A172 (cell line): ENCODE measurements at places on chromosomes 16 and 17. TPM values are rescaled to one million over a fixed set of nuclear protein-coding genes. Genes with fewer than 3 reads are reported as not detected.
A peak's percentile ranks its signal among the peaks of the same experiment; 100 is the strongest.

GRCh38 chr16:65105171-65105570 is 16.7 kb downstream of the CDH11 start:
- DNase-seq: no peak

DNA sequence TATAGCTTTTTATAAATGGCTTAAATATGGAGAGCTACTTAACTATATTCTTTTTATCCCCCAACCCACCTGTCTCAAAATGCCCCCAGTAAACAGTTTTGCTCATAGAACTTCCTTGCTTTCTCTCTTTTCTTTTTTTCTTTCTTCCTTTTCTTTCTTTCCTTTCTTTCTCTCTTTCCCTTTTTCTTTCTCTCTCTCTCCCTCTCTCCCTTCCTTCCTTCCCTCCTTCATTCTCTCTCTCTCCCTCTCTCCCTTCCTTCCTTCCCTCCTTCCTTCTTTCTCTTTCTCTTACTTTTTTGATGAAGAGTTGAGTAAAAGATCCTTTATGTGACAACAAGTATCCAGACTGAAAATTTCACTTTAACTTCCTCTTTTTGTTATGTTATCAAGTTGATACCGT is 48.2 kb downstream of the KCNJ2 start:
- DNase-seq: no peak

DNA sequence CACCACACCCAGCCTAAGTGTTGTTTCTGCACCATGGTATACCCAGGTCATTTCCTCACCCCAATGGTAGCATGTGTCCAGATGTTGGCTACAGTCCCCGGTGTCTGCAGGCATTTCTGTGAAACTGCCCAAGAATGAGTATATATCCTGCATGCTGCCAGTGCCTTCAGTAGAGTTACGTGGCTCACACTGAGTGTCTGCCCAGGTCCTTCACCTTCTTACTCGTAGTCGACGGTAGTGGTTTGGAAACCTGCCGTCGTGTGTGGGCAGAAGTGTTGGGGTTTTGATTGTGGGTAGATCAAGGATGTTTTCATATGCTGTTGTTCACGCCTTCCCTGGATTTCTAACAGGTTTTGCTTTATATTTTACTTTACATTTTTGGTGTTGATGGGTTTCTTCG is 16.8 kb downstream of the TCF25 start:
- DNase-seq: no peak

DNA sequence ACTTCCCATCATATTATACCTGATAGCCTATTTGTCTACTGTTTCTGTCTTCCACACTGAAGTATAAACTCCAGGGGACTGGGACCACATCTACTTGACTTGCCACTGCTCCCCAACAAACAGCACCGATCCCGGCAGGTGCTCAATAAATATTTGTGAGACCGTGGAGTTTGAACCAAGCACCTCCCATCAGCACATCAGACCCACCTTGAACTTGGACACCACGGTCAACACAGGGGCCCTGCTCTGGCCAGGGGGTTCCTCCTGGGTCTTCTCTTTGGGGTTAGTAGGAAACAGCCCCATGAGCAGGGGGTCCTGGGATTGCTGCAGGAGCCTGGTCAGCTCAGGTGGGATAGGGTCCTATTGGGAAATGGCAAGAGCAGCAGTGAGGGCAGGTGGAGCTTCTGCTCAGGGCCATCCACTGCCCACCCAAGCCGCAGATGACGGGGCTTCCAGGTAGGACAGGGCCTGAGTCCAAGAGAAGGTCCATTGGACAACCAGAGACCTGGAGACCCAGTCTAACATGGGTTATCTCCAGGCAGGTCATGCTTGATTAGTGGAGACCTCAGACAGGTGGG is 19.9 kb downstream of the ZNHIT3 start:
- DNase-seq: no peak

GRCh38 chr17:68387435-68388218 is 69.7 kb downstream of the WIPI1 start:
- DNase-seq: no peak

DNA sequence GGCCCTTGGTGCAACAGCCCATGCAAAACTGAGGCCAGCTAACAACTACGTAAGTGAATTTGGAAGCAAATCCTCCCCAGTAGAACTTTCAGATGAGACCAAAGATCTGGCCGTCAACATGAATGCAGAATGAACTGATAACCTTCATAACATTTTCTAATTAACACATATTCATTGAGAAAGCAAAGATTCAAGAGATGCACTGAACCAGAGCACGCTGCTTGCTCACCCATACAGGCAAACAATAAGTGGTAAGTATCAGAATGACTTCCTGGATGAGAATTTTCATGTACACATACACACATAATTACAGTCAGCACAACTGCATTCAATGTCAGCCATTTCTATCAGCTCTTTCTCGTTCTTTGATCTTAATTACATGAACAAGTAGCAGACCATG is 30.6 kb downstream of the XYLT1 start:
- no peak for DNase-seq

GRCh38 chr17:40909351-40909750 is 24.3 kb upstream of the KRT20 start:
- DNase-seq: peak; percentile 96

GRCh38 chr17:31449746-31450145 is 58.3 kb downstream of the RAB11FIP4 start:
- no peak for DNase-seq

DNA sequence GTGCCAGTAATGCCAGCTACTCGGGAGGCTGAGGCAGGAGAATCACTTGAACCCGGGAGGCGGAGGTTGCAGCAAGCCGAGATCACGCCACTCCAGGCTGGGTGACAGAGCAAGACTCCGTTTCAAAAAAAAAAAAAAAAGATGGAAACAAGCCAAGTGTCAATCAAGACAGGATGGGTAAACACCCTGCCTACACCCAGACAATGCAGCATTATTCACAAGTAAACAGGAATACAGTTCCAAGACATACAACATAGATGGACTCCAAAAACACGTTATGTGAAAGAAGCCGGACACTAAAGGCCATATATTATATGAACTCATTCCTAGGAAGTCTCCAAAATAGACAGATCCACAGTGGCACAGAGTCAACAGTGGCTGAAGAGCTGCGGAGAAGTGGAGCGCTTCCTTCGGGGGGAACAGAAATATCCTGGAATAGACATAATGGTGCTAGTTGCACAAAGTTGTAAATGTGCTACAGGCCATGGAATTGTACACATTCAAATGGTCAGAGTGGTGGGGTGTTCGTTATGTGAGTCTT is 33.9 kb downstream of the ANKRD11 start:
- no peak for DNase-seq

GRCh38 chr17:44346064-44346844 is 1.2 kb downstream of the GRN start:
- no peak for DNase-seq

DNA sequence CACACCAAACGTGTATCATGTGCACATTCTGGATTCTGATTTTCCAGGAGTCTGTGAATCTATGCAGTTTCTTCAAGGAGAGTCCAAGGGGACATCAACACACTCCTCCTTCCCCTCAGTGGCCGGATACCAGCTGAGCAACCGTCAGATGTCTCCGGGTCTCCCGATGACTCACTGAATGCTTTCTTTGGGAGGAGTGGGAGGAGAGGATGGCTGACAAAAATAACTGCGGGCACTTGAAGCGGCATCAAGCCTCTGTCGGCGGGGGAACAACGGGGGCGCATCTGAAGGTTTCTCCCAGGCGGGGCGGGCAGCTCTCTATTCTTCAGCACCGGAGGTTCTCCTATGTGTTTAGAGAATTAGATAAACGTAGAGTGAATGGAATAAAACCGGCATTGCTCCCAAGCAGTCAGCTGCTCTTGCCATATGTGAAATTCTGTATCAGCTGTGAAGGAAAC is 24.6 kb upstream of the LRRC75A start:
- peak; percentile 83 for DNase-seq

DNA sequence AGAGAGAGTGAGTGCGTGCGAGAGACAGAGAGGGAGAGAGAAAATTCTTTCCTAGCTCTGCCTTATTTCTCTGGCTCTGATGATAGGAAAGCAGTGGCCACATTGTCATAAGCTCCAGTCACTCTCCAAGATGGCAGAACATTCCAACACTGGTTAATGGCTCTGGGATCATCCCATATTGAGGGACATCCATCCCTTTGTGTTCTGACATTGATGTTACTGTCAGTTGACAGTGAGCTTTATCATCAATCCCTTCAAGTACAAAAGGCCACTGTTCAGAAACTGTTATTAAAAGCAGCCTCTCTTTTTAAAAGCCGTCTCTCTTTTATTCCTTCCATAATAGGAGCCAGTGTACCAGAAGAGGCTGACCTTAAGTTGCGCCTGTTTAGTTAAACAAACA is 1084.9 kb upstream of the RBFOX1 start:
- no peak for DNase-seq

- DNase-seq: peak; percentile 30
Measured at GRCh38 chr16:13883276-13883675, 36.7 kb upstream of the ERCC4 start.

DNA sequence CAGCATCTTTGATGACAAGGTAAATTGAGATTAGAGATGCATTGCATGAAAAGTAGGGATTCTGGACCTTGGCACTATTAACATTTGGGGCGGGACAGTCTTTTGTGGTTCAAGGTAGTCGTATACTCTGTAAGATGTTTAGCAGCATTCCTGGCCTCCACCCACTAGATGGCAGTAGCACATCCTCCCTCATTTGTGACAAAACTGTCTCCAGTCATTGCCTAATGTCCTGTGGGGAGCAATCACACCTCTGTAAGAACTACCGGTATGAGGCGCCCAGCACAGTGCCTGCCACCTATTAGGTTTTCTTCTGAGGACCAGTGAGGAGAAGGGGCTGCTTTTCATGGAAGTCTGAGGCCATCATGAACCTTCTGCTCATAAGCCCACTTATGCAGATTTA is 180.8 kb downstream of the RBFOX1 start:
- DNase-seq: peak; percentile 5

DNA sequence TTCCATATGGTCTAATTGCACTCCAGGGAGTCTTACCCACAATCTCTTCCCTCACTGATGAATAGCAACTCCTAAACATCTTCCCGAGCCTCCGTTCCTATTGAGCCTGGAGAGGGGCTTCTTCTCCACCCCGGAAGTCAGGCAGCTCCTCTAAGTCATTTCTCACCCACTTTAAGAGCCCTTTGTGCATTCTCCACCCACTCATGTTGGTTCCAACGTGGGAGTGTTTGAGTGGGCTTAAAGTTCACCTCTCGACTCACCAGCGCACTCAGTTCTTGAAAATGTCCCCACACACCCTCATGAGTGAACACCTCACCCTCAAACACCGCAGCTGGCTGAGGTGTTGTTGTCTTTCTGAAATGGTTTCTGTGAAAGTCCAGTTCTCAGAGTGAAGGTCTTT is 67.6 kb downstream of the TMEM114 start:
- DNase-seq: no peak

DNA sequence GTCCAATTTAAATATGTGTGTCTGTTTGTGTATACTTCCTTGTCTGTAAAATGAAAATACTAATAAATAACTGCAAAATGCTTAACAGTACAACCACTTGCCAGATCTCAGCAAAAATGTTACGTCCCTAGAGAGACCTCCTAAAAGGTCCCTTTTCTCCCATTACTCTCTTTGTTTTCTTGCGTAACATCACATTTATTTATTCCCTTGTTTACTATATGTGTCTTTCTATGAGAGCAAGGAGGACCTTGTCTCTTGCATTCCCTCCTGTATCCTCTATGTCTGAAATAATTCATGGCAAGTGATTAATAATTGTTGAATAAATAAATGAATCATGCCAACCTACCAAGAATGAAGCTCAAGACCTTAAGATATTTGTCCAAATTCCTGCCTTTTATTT is 1.9 kb downstream of the ACSM3 start:
- DNase-seq: no peak

COG8 gene
- 71.3 and 74.8 TPM in 2 replicates for total RNA-seq

MRPL45 gene
- total RNA-seq: 51.6 and 55.2 TPM in 2 replicates

PER1 gene
- 6.9 and 7.5 TPM in 2 replicates for total RNA-seq

G6PC1 gene
- total RNA-seq: not detected in 2 replicates

SPATA22 gene
- not detected in 2 replicates for total RNA-seq

NLK gene
- 18.5 and 19.1 TPM in 2 replicates for total RNA-seq

ACSM2A gene
- total RNA-seq: not detected in 2 replicates

BRICD5 gene
- 7.0 and 7.5 TPM in 2 replicates for total RNA-seq

NMRAL1 gene
- total RNA-seq: 158 and 176 TPM in 2 replicates

SEPTIN12 gene
- not detected in 2 replicates for total RNA-seq

TMEM100 gene
- not detected in 2 replicates for total RNA-seq

ADAD2 gene
- not detected in 2 replicates for total RNA-seq
